ENCODE measurements at places on chromosomes 1 and 21.

- no peak for DNase-seq
Observed at GRCh38 chr1:245684166-245684565, 529.4 kb downstream of the KIF26B start.

DNA sequence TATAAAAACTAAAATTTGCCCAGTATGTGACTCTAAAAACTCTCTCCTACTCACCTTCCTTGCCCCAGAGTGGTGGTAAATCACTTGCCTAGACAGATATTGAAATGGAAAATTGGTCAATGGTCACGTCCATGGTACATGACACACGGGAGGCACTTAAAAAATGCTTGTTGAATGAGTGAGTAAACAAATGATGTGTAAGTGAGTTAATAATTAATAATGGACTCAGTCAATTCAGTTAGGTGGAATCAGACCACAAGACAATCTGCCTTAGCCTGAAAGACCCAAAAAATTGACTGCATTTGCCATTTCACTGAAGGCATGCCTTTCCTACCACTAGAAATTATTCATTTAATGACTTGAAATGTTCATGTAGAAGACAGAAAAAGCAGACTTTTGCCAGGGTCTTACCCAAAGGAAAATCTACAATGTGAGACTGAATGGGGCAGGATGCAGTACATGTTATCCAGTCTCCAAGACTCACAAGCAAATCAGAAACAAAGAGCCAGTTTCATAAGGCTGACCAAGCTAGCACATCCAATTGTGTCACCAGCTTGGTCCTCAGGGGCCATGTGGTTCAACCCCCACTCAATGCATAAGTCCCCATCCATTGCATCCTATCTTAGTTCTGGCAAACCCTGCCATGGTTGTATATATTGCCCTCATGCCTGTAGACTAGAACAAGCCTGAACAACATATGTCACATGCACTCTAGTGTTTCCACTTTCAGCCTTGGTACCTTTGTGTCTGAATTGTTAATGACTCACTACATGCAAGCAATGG lies 73.6 kb downstream of the TBX15 start:
- DNase-seq: no peak

DNA sequence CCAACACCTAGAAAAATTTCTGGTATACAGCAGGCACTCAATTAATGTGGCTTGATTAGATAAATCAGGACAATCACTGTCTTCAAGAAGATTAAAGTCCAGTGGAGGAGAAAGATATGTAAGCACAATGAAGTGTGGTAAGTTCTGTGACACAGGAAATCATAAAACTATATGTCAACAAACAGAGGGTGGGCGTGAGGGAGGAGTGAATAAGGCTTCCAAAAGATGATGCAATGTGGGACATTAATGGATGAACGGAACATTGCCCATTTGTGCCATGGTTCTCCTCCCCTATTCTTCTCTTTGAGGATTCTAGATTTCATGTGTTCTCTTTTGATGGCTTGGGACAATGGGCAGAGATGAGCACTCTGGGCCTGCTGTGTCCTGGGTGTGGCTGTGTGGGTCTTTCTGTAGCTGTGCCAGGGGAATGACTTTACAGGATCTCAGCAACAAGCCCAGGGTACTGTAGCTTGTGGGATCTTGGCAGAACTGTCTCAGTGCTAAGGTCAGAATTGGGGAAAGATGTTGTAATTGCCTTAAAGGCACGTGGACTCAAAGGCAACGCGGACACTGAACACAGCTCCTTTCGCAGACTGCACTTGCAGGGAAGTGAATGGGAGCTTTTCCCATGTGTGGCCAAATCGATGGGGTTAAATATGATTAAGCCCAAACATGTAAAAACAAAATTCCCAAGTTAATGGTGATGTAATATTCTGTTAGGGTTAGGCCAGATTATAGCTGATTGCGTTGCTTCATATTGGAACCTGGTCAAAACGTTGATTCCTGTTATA lies 366.9 kb downstream of the TGFB2 start:
- DNase-seq: no peak

- no peak for DNase-seq
Observed at GRCh38 chr1:34712007-34712688, 42.7 kb upstream of the GJB5 start.

DNA sequence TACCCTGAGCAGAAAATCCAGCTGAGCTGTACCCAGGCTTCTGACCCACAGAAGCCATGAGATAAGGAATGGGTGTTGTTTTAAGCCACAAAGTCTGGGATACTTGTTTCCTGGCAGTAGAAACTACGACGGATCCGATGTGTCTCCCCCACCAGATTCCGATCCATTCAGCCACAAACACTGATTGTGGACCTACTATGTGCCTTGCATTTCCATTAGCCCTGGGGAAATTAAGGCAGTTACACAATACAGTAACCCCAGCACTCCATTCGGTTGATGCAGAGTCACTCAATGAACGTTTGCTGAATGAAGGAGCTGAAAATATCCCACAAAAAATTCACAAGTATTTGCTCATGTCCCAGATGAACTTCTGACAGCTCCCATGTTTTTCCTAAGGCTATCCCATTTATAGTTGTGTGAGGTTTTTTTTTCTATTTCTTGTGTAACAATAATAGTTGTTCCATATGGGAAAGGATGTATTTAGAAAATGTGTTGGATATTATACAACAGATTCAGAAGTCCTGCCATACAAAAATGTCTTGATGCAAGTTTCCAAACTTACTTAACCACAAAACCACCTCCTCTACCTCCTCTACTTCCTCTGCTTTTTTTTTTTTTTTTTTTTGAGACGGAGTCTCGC lies 29.6 kb upstream of the KAZN start:
- no peak for DNase-seq

DNA sequence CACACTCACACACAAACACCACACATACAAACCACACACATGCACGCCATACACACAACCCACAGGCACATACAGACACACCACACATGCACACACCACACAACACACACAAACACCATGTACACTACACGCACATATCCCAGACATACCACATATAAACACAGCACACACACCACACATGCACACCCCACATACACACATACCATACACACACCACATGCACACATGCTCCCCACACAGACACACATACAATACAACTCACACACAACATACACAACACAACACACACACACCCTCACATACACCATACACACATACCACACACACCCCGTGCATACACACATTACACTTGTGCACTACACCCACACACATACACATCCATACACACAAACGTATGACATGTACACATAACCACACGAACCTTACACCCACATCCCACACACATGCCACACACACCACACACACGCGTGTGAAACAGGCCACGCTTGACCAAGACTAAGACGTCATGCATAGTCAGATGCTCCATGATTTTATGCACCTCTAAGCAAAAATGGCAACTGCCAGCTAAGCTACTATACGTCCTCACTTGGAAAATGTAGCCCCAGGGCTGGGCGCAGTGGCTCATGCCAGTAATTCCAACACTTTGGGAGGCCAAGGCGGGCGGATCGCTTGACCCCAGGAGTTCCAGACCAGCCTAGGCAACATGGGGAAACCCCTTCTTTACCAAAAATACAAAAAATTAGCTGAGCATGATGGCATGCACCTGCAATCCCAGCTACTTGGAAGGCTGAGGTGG lies 77.4 kb upstream of the TMPRSS2 start:
- DNase-seq: no peak

GRCh38 chr1:180920193-180920592 lies 7.5 kb downstream of the KIAA1614 start:
- DNase-seq: no peak

DNA sequence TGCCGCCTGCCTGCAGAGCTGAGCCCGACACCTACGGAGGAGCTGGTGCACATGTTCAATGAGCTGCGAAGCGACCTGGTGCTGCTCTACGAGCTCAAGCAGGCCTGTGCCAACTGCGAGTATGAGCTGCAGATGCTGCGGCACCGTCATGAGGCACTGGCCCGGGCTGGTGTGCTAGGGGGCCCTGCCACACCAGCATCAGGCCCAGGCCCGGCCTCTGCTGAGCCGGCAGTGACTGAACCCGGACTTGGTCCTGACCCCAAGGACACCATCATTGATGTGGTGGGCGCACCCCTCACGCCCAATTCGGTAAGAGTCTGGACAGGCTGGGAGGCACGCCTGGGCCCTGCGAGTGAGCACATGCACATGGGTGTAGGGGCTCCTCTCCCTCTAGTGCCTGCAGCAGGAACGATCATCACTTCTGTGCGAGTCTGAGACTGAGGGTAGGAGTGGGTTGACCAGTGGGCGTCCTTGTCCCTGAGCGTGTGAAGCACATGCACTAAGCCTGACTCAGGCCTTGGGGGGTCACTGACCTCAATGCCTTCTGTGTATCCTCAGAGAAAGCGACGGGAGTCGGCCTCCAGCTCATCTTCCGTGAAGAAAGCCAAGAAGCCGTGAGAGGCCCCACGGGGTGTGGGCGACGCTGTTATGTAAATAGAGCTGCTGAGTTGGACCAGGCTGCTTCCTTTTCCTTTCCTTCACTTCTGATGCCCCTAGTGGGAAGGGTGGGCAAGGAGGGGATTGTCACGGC lies 6.9 kb downstream of the DMAP1 start:
- no peak for DNase-seq

DNA sequence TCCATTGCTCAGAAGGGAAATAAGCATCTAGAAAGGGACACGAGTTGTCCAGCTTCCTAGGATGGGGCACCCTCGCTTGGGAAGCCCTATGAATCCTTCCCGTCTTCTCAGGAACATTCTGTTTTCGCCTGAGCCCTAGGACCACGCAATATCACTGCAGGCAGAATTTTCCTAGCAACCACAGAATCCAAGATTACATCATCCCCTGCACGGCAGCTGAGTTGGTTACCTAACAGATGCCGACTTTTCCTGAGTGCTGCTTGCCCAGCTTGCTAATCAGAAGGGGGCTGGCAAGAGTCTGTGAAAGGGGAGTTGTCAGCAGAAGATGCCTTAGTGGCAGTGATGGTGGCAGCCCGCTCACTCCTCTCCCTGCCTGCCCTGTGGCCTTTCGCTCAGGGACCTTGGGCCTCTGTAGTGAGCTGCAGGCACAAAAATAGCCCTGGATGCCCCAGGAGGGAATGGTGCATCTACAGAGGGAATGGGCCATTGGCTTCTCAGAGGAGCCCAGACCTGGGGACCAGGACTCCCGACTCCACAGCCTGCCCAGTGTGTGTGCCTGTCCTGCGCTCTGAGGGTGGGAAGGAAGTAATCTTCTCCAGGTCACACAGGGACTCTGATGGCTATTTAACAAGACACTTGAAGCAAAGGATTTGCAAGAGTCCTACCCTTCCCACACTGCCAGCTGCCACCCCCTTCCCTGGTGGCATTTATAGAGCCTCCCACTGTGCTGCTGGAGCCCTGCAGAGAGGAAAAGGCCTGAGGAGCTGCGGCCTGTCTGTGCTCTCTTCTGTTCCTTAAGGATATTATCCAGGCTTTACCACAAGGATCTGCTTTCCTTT lies 28.9 kb upstream of the CLSTN1 start:
- peak; percentile 68 for DNase-seq

GRCh38 chr1:26274801-26275425 lies 5.0 kb upstream of the SH3BGRL3 start:
- no peak for DNase-seq

- no peak for DNase-seq
Observed at GRCh38 chr1:63747445-63747844, 26.4 kb upstream of the ROR1 start.

GRCh38 chr1:101288491-101288944 lies 51.7 kb downstream of the S1PR1 start:
- peak; percentile 16 for DNase-seq

- DNase-seq: no peak
Observed at GRCh38 chr1:39683591-39684312, 7.5 kb downstream of the HPCAL4 start.

DNA sequence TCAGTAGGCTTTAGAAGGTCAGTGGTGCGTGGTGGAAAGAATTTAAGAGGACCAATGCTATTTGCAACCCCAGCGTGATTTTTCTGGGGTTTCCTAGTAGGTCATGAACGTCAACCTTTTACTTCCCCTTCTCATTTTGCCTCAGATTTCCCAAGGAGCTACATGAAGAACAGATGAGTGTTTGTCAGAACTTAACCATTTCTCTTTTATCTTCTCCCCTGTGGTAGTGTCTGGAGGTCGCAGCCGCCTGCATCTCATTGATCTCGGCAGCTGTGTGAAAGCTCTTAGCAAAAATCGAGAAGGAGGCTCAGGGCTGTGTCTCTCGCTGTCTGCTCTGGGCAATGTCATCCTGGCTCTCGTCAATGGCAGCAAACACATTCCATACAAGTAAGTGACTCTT lies 491.1 kb downstream of the KIF26B start:
- DNase-seq: no peak

GRCh38 chr1:54825696-54826095 lies 24.6 kb upstream of the TTC22 start:
- DNase-seq: no peak

- no peak for DNase-seq
Observed at GRCh38 chr1:221343607-221344006, 398.3 kb downstream of the DUSP10 start.

DNA sequence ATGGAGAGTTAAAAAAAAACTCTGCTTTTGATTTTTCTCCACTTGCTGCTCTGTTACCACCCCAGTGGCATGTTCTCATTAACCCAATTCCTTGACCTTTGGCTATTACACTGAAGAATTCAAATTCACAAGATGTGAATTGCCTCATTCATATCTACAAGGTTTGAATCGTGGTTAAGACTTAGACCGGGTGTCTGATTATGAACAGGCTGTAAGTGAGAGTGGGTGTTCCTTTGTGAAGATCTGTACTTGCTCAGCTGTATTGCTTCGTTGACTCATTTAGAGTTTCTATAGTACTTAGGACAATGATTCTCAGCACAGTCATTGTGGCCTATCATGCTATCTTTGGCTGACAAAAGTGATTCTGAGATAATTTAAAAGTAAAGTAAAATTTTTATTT lies 36.4 kb downstream of the DNM3 start:
- no peak for DNase-seq

DNA sequence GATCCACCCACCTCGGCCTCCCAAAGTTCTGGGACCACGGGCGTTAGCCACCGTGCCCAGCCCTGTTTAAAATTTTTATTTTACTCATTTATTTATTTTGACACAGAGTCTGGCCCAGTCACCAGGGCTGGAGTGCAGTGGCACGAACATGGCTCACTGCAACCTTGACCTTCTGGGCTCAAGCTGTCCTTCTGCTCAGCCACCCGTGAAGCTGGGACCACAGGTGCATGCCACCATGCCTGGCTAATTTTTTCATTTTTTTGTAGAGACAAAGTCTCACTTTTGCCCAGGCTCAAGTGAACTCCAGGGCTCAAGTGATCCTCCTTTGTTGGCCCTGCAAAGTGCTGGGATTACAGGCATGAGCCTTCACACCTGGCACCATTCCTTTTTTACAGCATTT lies 27.5 kb upstream of the DNAJC6 start:
- DNase-seq: no peak

DNA sequence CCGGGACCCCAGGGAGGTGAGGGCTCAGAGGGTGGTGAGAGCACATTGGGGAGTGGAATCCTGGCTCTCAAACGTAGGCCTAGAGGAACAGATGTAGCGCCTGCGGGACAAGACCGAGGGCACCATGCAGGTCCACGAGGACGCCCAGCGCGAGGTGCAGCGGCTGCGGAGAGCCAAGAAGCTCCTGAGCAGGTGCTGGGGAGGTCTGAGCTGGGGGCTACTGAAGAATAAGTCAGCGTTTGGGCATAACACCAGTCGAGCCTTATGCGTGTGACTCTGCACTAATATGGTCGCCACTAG lies 2.6 kb upstream of the NBPF3 start:
- no peak for DNase-seq

Data from posterior cingulate gyrus (tissue), 11 donors.